Stimulated activated naive B cell treated with anti-CD40 and anti-IgM and Interleukin-4, amounts not matched to agents 10 μg/mL and 1 μg/mL and 100 μg/mL, for 72 hours (primary cell): ENCODE measurements at places on chromosomes 4 and X.

DNA sequence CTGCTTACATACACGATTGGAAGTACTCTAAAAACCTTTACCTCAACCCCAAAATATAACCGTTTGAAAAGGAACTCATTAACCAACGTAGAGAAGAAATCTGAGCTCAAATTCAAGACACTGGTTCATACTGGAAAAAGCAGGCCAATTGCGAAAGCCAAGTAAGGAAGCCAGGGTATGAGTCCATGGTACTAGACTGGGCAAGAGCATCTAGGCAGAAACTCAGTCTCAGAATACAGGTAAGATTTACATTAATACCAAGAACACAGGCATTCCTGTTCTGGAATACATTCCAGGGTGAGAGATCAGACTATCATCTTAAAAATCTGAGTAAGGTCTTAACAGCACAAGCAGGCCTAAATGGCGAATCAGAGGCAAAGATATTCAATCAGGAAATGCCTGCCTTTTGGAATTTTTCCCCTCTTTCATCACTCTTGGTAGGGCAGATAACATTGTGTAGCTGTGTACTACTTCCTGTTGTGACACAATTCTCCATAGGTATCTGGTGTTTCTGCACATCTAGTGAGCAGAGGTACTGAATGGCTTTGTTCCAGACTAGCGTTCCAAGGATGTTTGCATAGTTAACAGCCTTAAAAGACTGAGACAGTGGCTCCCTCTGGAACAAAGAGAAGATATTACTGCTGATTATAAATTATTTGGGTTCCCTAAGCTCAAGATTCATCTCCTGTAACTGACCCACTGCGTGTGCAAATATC is 311.3 kb downstream of the PCDH19 start:
- no peak for DNase-seq

DNA sequence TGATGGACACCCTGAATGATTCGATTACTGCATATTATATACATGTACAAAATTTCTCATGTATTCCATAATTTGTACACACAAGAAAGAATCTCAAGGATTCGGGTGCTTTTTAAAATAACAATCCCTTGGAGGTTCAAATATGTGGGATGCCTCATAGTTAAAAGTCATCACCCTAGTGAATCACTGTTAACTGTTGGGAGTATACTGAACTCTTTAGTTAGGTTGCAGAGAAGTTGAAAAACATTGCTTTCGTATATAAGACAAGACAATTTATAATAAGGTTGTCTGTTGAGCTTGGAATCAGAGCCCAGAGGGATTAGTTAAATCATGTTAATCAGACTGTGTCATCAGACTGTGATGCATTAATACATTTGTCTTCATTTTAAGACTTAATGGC is 15.6 kb downstream of the DCK start:
- DNase-seq = no peak

GRCh38 chr4:23822181-23822580 is 67.7 kb downstream of the PPARGC1A start:
- DNase-seq = no peak

- DNase-seq = peak; percentile 17
Measured at GRCh38 chrX:109487640-109488039, 5.8 kb upstream of the GUCY2F start.
